Uterus (tissue), 4 donors: ENCODE measurements at places on chromosomes 1 and 21.
A peak's percentile ranks its signal among the peaks of the same experiment; 100 is the strongest.

GRCh38 chr1:43382027-43382779, 7.4 kb downstream of the MED8 start:
- no peak overlapping the region for H3K4me3 ChIP-seq
- H3K27ac ChIP-seq = no peak overlapping the region
- DNase-seq = no peak
- H3K36me3 ChIP-seq = no peaks in the 10 kb centered on the region
- H3K27me3 ChIP-seq = no peaks in the 10 kb centered on the region

GRCh38 chr1:211484755-211485479, 7.0 kb downstream of the RD3 start:
- no peak for DNase-seq
- no peak overlapping the region for H3K27ac ChIP-seq
- no peak overlapping the region for H3K4me3 ChIP-seq

DNA sequence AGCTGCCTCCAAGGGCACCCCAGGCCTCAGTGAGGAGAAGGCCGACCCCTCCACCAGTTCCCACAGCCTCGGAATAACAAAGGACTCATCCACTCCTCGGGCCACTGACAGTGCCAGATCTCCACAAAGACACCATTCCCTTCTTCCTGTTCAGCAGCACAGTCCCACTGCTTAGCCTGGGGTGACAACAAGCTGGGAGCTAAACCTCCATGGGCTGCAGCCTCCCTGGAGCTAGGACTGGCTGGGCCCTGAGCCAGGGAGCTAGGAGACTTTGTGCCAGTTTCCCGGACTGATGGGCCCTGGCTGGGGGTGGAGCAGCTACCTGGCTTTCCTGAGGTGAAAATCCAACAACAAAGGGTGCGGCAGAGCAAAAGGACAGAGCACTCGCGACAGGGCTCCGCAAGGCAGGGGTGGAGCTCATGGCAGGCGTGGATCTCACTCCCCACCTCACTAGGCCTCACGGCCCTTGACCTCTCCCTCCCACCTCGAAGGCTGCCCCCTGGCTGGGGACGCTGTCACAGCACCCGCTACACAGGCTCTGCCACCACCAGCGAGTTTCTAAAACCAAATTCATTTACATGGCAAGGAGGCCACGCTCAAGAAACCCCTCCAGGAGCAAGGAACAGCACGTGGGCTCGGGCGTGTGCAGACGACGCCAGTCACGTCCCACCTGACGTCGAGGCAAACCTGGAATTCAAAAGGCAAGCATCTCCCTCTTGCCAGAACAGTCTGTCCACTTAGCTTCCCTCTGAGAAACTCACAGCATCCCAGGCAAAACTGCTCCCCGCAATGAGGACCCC, 13.8 kb downstream of the SLC35E2B start:
- no peak for DNase-seq
- H3K4me3 ChIP-seq = no peak overlapping the region
- no peaks in the 10 kb centered on the region for H3K27me3 ChIP-seq
- H3K27ac ChIP-seq = no peak overlapping the region
- H3K36me3 ChIP-seq = no peaks in the 10 kb centered on the region

- H3K4me3 ChIP-seq = no peak overlapping the region
- no peak overlapping the region for H3K27ac ChIP-seq
- H3K27me3 ChIP-seq = no peaks in the 10 kb centered on the region
These were observed 409.2 kb upstream of the PLXNA2 start for GRCh38 chr1:208653426-208653825.

- DNase-seq = no peak
- H3K27me3 ChIP-seq = no peaks in the 10 kb centered on the region
- H3K27ac ChIP-seq = no peak overlapping the region
- H3K4me3 ChIP-seq = no peak overlapping the region
These were observed 17.9 kb downstream of the ELAPOR1 start for GRCh38 chr1:109131800-109132199.

GRCh38 chr1:17657436-17657835, 97.7 kb upstream of the ACTL8 start:
- H3K36me3 ChIP-seq = no peaks in the 10 kb centered on the region
- DNase-seq = no peak
- no peak overlapping the region for H3K27ac ChIP-seq
- H3K4me1 ChIP-seq = no peaks in the 10 kb centered on the region
- no peaks in the 10 kb centered on the region for H3K27me3 ChIP-seq
- H3K4me3 ChIP-seq = no peak overlapping the region

DNA sequence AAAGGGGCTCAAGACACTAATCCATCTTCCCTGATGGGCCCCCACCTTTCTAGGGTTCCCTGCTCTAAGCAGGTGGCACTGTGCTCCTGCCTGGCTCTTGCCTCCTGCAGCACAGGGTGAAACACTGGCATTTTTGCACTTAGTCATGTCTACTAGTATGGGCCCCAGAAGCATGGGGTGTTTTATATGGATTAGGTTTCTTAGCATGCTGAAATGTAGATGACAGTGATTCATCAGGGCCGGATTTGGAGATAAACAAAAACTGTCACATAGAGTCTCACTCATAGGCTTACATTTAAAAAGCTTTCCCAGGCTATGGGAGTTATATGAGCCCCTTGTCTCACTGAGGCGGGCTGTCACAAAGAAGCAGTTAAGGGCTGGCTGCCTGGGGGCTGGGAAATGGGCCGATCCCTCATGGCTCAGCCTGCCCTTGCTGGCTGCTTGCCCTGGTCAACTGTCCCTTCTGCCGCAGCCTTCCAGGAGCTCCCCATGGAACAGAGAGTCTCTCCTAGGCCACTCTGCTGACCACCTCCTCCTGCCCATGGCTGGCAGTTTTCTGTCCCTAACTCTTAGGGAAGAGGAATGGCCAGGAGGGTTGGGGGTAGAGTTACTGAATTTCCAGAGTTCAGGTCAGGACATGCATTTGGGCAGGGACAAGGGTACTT, 6.5 kb downstream of the GALNT2 start:
- no peaks in the 10 kb centered on the region for H3K36me3 ChIP-seq
- H3K4me3 ChIP-seq = no peak overlapping the region
- H3K27me3 ChIP-seq = no peaks in the 10 kb centered on the region
- DNase-seq = no peak
- peaks cover 6% of the 10 kb centered on the region for H3K4me1 ChIP-seq

GRCh38 chr1:154304664-154305337, 16.1 kb upstream of the AQP10 start:
- no peaks in the 10 kb centered on the region for H3K36me3 ChIP-seq
- H3K27me3 ChIP-seq = no peaks in the 10 kb centered on the region
- DNase-seq = no peak
- no peaks in the 10 kb centered on the region for H3K4me1 ChIP-seq

DNA sequence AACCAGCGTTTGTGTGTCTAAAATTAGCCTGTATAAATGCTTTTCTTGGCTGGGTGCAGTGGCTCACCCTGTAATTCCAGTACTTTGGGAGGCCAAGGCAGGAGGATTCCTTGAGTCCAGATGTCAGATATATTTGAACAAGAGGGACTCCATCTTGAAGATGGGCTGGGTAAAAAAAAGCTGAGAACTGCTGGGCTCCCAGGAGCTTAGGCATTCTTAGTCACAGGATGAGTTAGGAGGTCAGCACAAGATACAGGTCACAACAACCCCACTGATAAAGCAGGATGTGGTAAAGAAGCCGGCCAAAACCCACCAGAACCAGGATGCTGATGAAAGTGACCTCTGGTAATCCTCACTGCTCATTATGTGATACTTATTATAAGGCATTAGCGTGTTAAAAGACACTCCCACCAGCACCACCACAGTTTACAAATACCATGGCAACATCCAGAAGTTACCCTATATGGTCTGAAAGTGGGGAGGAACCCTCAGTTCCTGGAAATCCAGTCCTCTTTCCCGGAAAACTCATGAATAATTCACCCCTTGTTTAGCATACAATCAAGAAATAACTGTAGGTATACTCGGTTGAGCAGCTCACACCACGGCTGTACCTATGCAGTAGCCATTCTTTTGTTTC, 36.2 kb upstream of the ZNF496 start:
- H3K4me1 ChIP-seq = no peaks in the 10 kb centered on the region
- no peak overlapping the region for H3K4me3 ChIP-seq
- no peaks in the 10 kb centered on the region for H3K27me3 ChIP-seq

- no peak for DNase-seq
- H3K36me3 ChIP-seq = no peaks in the 10 kb centered on the region
These were observed 75.1 kb downstream of the CNST start for GRCh38 chr1:246641394-246641793.

- DNase-seq = peak; percentile 89
- peak overlapping the region; percentile 87 for H3K27ac ChIP-seq
- no peaks in the 10 kb centered on the region for H3K36me3 ChIP-seq
- no peaks in the 10 kb centered on the region for H3K4me1 ChIP-seq
- H3K27me3 ChIP-seq = no peaks in the 10 kb centered on the region
- no peak overlapping the region for H3K4me3 ChIP-seq
These were observed 22.6 kb downstream of the COL18A1 start for GRCh38 chr21:45427331-45428271.

DNA sequence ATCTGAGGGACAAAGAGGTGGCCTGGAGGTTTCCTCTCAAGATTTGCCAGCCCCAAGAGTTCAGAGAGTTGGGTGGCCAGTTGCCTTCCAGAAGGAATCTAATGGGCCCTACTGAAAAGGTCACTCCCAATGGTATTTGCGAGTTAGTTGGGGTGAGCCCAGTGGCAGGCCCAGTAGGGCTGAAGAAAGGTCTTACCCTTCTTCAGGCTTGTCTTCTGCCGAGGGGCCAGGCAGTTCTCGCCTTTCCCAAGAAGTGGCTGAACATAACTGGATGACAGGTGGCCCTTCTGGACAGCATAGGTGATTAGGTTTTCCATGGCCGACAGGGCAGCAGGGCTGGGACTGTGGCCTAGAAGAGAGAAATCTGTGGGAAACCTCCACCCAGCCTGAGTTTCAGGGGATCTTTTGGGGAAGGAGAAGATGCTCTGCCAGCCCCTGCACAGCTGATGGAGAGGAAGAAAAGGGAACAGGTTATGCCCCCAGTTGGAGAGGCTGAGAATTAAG, 7.2 kb downstream of the PGLYRP4 start:
- no peak overlapping the region for H3K27ac ChIP-seq
- no peaks in the 10 kb centered on the region for H3K27me3 ChIP-seq
- no peaks in the 10 kb centered on the region for H3K36me3 ChIP-seq
- no peaks in the 10 kb centered on the region for H3K4me1 ChIP-seq
- no peak for DNase-seq

GRCh38 chr1:189275796-189276195, 1201.9 kb downstream of the BRINP3 start:
- no peak overlapping the region for H3K27ac ChIP-seq
- H3K4me1 ChIP-seq = no peaks in the 10 kb centered on the region
- H3K27me3 ChIP-seq = no peaks in the 10 kb centered on the region
- no peaks in the 10 kb centered on the region for H3K36me3 ChIP-seq
- DNase-seq = no peak

- DNase-seq = peak; percentile 22
- no peaks in the 10 kb centered on the region for H3K27me3 ChIP-seq
- no peak overlapping the region for H3K27ac ChIP-seq
These were observed 80.2 kb upstream of the GREM2 start for GRCh38 chr1:240691909-240692705.

DNA sequence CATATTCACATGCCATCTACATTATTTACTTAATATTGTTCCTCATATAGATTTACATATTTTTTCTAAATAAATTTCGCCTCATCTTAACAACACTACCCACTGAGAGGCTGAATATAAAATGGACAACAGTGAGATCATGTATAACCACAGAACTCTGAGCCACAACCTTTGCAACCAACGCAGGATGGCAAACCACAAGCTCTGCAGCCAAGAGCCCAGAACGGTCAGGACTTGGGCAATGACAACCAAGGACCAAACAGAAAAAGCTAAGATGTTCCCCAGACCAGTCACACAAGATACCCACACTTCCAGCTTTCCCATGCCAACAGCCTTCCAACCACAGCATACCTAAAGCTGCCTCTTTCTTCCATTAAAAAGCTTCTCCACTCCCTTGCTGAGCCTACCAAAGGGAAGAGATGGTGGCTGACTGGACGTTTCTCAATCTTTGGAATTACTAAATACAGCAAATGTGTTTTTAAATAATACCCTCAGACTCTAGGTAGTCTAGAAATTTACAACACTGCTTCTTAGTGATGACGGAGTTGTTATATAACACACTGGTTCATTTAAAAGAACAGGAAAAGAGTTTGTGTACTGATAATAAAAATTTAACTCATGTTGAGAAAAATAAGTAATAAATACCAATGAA, 117.9 kb downstream of the AKT3 start:
- H3K27me3 ChIP-seq = no peaks in the 10 kb centered on the region
- no peaks in the 10 kb centered on the region for H3K36me3 ChIP-seq
- no peak for DNase-seq
- peaks cover 3% of the 10 kb centered on the region for H3K4me1 ChIP-seq

GRCh38 chr1:36204347-36204909, 19.8 kb upstream of the THRAP3 start:
- peak overlapping the region; percentile 62 for H3K27ac ChIP-seq
- H3K4me1 ChIP-seq = no peaks in the 10 kb centered on the region
- no peaks in the 10 kb centered on the region for H3K36me3 ChIP-seq
- H3K4me3 ChIP-seq = no peak overlapping the region
- no peak for DNase-seq

DNA sequence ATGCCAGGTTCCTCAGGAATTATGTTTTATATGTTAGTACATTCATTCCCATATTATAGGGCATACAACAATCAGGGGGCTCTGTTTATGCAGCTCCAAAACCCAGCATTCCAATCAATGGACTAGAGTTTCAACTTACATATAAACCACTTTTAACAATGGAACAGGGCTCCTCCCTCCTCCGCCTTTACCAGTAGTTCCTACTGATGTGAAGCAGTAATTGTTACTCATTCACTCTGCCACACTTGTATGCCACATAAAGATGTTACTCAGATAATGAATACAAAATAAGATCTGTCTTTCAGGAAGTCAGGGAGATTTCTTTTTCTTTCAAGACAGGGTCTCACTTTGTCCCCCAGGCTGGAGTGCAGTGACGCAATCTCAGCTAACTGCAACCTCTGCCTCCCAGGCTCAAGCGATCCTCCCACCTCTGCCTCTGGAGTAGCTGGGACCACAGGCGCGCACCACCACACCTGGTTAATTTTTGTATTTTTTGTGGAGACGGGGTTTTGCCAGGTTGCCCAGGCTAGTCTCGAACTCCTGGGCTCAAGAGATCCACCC, 17.1 kb downstream of the ZNF281 start:
- no peak overlapping the region for H3K4me3 ChIP-seq
- DNase-seq = no peak
- H3K27me3 ChIP-seq = no peaks in the 10 kb centered on the region
- H3K4me1 ChIP-seq = no peaks in the 10 kb centered on the region
- H3K27ac ChIP-seq = no peak overlapping the region

DNA sequence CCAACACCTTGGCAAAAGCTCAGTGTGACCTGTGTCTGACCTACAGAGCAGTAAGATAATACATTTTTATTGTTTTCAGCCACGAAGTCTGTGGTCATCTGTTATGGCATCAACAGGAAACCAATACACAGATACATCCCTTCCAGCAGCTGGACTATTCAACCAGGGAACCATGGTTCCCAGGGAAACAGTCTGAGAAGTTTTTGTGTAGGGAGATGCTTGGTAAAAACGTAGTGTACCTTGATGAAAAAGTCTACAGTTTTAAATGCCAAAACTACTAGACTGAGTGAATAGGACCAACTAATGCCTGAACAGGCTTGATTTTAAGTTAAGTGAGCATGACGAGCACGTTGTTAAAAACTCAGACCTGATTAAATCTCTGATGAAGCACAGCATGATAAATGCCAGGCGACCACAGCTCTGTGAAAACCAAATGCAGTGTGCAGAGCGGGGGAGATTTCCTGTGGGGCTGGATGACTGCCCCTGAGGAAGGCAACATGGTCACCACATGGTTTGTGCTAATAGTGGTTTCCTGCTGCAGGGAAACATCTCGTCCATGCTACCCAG, 228.9 kb downstream of the TNR start:
- H3K36me3 ChIP-seq = no peaks in the 10 kb centered on the region
- DNase-seq = no peak
- no peak overlapping the region for H3K4me3 ChIP-seq
- no peak overlapping the region for H3K27ac ChIP-seq
- no peaks in the 10 kb centered on the region for H3K27me3 ChIP-seq
- H3K4me1 ChIP-seq = no peaks in the 10 kb centered on the region
